ENCODE measurements at places on chromosomes 4 and X.
A peak's percentile ranks its signal among the peaks of the same experiment; 100 is the strongest.

GRCh38 chr4:25290490-25291067, 22.0 kb upstream of the ZCCHC4 start:
- DNase-seq, result peak; percentile 48

DNA sequence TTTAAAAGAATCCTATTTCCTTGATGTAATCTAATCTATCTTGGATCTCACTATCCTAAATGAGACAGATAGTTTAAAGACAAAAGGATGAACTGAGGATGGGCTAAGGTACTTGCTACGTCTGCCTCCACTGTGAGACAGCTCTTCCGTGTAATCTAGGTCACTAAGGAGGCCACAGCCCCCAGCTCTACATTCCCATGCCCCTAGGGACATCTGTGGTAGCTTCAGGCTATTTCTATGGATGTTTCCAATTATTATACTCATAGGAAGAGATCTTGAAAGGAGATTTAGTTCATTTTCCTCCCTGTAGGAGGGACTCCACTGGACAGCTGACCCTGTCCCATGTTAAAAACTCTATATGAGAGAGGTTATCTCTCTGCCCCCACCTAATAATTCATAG, 140.8 kb upstream of the TRPC5 start:
- DNase-seq, result no peak

DNA sequence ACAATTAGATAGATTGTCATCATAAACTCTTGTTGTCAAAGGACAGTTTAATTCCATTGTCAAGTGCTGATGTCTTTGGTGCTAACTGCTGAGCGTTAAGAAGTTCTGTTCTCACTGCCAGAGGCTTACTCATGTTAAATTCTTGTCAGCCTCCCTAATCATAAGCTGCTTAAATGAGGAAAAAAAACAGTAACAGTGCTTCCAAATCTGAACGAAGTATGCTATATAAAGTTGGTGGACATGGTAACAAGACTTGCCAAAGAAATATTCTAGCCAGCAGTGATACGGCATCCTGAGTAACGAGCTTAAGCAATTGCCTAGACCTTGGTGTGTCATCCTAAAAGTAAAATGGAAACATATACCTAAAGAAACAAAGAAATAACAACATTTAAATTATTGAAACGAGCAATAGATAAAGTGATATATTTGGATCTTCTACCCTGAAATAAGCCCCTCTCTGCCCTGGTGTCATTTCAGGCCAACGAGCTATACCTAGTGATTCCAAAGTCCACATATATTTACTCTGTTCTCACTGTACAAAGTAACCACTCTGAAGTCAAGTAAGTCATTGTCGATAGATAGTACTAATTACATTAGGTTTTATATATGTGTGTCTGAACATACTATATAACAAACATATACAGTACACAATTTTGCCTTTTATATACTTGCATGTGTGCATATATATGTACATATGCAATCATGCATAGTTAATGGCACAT, 339.7 kb upstream of the HS3ST1 start:
- no peak for DNase-seq

DNA sequence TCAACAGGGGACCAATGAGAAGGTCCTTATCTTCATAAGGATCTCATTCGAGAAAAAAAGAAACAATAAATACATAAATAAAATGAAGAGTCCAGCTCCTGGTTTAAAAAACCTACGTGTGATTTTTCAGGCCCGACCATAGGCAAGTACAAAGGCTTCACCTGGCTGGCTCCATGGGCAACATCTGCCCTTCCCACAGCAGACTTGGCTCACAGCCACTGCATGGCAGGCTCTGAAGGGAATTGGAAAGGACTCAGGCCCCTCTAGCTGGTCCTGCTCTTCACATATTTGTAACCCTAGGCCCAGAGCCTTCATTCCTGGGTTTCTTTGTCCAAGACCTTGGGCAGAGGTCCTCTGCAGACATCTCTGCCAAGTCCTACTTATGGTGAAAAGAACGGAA, 228.1 kb downstream of the QDPR start:
- no peak for DNase-seq

DNA sequence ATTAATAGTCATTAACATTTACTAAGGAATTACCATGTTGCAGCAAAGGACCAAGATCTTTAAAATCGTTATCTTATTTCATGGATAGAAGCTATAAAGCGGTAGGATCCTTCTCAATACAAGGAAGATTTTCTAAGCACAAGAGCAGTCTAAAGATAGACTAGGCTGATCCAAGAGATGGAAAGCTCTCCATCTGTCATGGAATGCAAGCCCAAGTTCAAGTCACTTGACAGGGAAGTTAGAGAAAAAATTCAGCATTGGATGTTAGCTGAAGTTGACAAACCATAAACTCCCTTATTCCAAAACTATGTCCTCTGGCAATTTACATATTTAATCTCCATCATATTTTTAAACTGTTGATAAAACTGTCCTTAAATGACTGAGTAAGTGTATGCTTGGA, 177.7 kb downstream of the LDB2 start:
- no peak for DNase-seq

- no peak for DNase-seq
Measured at GRCh38 chr4:185559915-185560281, 24.6 kb upstream of the PDLIM3 start.

- DNase-seq, result no peak
Measured at GRCh38 chrX:87634361-87634760, 116.8 kb downstream of the KLHL4 start.

DNA sequence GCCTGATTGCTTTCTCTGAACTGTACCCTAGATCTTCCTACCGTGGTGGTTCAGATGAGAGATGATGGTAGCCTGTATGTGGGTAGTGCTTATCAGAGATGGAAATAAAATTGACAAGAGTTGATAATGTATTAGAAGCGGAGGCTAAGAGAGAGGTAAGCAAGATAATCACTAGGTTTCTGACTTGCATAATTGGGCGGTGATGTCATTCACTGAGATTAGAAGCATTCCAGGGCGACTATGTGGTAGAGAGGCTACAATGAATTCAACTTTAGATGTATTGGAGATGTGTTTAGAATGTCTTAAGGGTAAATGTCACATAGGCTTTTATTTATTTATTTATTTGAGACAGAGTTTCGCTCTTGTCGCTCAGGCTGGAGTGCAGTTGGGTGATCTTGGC, 415 bp upstream of the TENM3 start:
- DNase-seq, result no peak

DNA sequence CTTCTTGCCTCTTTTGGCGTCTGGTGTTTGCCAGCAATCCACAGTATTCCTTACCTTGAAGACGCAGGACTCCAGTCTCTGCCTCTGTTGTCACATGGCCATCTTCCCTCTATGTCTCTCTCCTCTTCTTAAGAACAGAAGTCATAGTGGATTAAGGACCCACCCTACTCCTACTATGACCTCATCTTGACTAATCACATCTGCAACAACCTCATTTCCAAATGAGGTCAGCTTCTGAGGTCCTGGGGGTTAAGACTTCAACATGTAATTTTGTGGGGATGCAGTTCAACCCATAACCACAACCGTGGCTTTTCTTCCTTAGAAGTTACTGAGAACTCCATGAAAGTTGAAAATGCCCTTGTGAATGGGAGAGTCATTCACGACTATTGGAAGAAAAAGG, 23.3 kb downstream of the TLR8 start:
- no peak for DNase-seq

GRCh38 chr4:85127653-85128052, 161.2 kb upstream of the WDFY3 start:
- DNase-seq, result peak; percentile 88

DNA sequence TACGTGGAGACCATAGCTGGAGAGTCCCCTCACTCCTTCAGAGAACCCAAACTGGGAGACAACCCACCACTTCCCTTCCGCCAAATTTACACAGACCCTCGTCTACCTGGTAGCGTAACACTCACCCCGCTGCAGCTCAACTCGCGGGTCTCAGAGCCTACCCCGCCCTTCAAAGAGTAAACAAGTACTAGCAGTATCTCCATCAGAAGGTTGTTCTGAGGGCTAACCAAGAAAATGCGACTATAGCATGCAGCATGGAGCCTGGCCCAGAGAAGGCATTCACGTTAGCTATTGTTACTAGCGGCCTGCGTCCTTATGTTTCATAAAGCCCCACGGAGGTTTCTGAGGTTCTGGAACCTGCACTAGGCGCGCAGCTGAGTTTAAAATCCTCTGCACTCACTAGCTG, 531 bp upstream of the MANBA start:
- DNase-seq, result no peak

DNA sequence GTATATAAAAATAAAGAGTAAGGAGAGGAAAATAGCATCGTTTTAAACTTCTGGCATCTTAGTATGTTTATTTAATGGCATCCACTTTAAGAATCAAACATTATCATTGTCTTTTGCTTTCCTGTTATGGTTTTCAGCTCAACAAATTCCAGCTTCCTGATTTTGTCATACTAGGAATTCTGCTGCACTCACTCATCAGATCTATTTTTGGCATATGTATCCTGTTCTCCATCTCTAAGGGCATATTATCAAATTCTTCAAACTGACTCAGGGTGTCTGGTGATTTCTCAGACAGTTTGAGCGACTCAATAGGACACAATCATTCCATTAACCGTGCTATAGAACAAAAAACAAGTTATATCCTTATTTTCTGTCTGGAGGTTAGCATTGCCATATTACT, 248.5 kb upstream of the DIAPH2 start:
- DNase-seq, result no peak

DNA sequence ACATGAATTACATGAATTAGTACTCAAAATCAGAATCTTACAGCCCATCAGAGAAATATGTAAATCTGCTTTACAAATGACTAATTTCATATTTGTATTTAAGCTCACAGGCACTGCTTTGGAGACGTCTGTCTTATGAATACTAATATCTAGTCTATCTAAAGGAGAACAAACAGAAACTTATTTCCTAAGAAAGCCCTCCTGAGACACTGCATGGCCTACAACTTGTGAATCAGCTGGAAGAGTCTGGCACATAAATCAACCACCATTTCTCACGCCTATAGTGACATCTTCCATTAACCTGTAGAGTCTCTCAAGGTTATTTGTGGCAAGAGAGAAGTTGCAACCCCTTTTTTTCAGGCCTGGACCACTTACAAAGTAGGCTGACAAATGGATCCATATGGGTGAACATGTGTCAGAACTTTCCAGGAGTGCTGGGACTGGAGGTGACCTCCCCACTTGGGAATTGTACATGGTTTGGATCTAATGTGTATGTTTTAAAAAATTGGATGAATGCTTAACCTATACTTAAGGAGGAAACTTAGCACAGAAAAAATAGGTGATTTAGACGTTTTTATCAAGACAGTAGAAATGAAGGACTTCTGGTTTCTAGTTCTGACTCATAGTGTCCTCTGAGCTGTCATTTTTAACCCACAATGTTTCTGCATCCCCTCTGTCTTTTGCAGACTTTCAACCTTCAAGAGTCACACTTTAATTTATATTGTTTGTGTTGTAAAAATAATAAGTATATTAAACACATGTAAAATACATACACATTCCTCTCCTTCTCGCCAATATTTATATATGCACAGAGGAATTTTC, 83.2 kb upstream of the ARHGAP24 start:
- DNase-seq, result no peak

DNA sequence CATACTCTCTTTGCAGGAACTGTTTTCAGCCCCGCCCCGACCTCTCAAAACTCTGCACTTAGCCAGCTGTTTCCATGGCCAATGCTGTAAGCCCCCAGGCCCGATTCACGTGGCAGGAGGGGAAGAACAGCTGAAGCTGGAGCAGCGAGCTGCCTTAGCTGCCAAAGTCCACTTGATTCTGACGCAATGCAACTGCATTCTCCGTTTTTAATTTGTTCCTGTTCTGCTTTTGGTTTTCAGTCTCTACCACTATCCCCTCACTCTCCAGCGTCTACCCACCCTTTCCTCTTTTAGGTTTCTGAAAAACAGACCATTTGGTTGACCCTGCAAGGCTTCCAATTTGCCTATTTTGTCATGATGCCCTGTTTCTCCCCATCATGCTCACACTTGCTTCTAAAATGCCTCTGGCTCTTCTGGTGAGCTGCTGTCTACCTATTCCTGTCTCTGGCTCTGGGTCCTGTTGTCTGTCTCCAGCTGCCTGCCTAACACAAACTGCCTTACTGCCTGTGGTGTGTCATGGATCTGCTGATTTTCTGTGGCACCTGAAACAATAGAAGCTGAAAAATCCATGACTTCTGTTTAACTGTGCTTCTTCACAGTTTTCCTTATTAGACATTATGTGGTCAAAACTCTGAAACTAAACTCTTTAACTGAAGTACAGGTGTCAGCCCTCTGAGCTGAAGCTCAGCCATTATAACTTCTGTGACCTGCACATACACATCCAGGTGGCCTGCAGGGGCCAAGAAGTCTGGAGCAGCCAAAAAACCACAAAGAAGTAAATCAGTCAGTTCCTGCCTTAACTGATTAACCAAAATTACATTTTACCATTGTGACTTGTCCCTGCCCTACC, 160.5 kb upstream of the AGTR2 start:
- DNase-seq, result no peak

DNA sequence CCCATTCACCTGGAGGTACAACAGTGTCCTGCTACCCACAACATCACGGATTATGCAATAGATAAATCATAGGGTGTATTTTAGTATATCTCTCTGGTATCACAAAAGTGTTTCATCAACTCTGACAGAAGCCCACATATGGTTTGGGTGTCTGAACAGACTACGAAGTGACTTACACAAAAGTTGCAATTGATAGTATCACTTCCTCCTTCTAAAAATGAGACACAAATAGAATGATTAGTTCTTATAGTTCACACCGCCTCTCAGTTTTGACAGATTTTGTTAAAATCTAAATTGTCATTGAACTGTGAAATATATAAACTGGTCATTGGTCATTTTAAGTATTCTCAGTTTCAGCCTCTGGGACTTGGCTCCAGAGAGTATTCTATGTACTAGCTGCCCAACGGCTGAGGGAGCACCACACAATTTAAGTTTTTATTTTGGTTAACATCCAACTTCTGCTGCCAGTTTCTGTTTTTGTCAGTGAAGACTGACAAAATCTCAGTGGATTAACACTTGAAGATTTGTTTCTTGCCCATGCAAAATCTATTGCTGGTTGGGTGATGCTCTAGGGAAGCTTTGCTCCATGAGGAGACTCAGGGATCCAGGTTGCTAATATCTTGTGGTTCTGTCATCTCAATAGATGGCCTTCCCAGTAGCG, 113.8 kb upstream of the PUDP start:
- no peak for DNase-seq

GRCh38 chr4:86536151-86536550, 58.0 kb upstream of the PTPN13 start:
- no peak for DNase-seq
